ENCODE measurements at places on chromosomes 11 and 22.

- DNase-seq, result no peak
Measured at GRCh38 chr11:95487391-95487790, 256.4 kb upstream of the SESN3 start.

DNA sequence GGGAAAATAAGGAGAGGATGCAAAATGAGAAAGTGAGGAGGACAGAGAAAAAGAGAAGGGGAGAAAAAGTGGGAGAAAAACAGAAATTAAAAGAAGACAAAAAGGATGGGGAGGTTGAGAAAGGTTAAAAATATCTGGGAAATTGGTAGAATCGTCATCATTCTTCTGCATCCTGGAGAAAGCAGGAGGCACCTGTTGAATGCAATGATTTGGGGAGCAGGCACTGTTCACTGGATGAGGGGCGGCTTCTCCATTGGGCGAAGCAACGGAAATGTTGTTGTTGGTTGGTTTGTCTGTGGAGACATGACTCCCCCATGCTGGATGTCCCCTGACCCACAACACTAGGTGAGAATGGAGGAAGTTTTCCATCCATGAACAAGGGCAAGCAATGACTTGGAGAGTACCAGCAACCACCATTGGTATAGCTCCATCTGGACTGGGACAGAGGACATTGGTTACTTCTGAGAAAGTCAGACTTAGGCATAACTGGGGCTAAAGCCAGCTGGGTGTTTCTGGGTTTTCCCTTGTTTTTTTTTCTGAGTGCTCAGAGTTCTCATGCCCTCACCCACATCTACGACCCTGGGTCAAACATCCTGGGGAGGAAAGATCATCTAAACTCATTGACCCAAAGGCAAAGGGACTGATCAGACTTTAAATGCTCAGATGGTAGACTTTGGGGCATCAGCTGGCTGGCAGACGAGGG, 11.9 kb upstream of the CD44 start:
- DNase-seq, result no peak

GRCh38 chr22:30253205-30253852, 6.8 kb upstream of the LIF start:
- no peak for DNase-seq

DNA sequence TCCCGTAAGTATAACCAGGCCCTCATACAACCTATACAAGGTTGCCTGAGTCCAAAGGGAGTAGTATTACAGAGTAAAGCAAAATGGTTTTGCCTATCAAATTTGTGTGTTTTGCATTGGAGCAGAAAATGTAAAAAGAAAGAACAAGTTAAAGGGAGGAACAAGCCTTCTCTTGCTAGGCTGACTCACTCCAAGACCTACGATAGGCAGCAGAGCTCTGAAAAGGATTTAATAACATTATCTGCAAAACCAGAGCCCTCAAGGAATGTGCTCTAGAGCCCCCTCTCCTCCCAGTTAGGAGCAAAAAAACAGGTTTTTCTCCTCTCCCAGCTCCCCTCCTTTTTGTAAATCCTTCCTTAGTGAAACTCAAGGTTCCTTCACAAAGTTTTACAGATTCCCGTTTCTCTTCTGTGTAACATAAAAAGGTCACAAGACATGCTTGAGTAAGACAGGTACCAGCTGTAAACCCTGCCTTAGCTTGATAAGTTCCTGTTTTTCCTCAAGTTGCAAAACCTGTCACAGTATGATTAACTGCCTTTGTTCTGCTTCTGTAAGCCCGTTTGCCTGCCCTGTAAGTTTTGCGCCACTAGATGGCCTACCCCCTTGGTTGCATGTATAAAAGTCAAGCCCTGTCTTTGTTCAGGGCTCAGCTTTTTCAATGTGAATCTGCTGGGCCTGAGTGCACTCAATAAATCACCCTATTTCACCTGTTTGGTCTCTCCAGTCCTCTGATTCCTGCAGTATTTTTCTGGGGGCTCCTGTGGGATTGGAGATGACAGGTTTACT, 498.2 kb downstream of the KCNA4 start:
- DNase-seq, result no peak

- DNase-seq, result no peak
Measured at GRCh38 chr11:7197469-7197868, 54.2 kb upstream of the SYT9 start.

DNA sequence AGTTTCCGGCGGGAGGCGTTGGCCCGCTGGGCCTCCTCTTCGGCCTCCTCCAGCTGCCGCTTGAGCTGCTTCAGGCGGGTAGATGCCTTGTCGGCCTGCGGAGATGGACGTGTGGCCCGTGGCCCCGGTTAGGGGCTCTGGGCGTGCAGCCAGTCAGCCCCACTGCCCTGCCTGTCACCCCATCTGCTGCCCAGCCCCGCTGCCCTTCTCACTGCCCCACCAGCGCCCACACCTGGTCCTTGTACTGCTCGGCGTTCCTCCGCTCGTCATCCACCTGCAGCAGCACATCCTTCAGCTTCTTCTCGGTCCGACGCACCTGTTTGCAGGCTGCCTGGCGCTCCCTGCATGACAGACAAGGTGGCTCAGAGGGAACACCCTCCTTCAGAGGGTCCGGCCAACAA, 31.2 kb downstream of the APOL1 start:
- no peak for DNase-seq

DNA sequence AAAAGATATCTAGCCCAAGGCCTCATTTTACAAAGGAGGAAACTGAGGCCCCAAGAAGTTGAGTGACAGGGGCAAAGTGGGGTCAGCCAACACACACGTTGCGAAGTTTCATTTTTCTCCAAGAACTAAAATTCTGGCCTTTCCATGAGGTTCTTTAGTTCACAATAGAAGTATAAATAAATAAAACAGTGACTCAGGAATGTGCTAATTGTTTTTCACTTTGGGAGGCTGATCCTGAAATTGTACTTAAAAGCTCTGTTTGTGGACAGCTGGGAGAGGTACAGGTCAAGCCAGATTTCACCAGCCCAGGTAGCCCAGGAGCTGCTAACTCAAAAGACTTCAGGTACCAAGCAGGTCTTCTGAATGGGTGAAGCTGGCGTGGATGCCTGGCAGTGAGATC, 105.2 kb downstream of the TRAF6 start:
- DNase-seq, result no peak

DNA sequence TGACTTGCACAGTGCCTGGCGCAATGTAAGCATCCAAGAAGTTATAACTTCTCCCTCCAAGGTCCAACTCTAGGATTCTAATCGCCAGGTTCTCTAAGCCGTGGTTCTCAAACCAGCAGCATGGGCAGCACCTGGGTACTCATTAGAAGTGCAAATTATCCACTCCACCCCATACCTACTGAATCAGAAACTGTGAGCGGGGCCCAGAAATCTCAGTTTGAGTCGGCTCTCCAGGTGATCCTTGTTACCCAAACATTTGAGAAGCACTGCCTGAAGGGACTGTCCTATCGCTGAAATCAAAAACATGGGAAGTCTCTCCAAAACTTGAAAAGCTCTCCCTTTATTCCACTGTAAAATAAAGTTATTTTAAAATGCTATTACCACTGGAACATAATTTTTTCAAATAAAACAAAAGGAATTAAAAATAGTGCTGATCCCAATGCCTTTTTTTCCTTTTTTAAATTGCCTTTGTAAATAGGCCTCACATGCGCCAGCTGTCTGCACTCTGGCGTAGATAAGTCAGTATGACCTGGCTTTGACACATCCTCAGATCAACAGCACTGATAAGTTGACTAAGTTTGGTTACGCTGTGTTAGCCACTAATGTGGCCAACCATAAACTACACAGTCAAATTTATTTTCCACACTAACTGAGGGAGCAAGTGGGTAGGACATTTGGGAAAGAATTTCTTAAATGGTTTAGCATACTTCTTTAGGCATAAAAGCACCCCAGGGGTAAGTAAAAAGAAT, 8.4 kb upstream of the CTR9 start:
- peak; percentile 24 for DNase-seq

GRCh38 chr11:83720675-83721074, 434.5 kb upstream of the CCDC90B start:
- no peak for DNase-seq

- DNase-seq, result no peak
Measured at GRCh38 chr11:75301601-75302345, 49.7 kb downstream of the ARRB1 start.

- DNase-seq, result no peak
Measured at GRCh38 chr11:109864834-109865547, 228.2 kb upstream of the ZC3H12C start.

DNA sequence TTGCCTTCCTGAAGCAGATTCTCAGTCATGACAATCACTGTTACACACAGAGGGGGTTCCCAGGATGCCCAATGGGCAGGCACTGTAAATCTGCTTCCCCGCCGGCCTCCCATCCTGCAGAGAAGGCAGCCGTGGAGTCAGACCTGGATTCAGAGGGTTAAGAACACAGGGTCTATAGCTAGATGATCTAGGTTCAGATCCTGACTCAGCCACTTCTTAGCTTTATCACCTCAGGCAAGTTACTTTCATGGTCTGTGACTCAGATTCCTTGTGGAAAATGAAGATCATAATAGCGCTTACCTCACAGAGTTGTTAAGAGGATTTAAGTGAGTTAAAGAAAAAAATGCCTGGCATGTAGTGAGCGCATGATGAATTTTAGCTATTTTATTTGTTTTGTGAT, 95.9 kb downstream of the TIMP3 start:
- no peak for DNase-seq

DNA sequence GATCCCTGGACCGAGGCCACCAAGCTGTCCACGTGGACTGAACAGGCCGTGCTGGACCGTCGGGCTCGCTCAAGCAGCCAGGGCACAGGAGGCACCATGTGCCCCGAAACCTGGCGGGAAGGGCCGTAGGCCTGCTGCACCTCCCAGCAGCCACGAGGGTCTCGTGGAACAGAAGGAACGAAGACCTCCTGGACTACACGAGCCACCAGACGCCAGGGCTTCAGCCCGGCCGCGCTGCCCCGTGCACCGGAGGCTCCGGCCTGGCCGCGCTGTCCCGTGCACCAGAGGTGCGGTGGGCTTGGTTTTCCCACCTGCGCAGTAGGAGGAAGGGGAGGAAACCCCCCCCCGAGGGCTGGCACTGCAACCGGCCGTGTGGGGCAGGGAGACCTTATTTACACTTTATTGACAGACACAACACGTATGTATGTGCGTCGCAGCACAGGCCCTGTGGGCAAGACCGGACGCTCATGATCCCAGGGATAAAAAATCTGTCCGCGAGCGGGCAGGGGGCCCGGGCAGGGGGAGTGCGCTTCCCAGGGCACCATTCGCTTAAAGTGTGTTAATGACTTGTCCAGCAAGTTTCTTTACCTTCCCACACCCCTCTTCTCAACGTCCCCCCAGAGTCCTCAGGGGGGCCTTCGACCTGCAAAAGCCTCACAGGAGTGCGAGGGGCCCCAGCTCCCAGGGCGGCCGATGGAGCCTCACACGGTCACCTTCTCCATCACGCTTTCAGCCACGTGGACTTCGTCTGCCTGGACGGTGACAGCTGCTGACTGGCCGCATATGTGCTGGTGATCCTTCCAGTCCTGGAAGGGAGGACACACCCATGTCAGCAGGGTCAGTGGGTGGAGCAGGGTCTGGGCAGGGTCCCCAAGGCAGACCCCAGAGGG, 7.0 kb downstream of the DRD4 start:
- DNase-seq, result no peak

GRCh38 chr11:128621601-128622501, 34.5 kb upstream of the ETS1 start:
- DNase-seq, result no peak

GRCh38 chr11:122731500-122731913, 76.0 kb downstream of the UBASH3B start:
- no peak for DNase-seq

GRCh38 chr11:71580057-71581003, 2.3 kb downstream of the KRTAP5-11 start:
- DNase-seq, result peak; percentile 8

GRCh38 chr11:60950024-60950423, 2.0 kb downstream of the SLC15A3 start:
- no peak for DNase-seq

GRCh38 chr11:21723678-21724077, 469.2 kb upstream of the ANO5 start:
- DNase-seq, result no peak

DNA sequence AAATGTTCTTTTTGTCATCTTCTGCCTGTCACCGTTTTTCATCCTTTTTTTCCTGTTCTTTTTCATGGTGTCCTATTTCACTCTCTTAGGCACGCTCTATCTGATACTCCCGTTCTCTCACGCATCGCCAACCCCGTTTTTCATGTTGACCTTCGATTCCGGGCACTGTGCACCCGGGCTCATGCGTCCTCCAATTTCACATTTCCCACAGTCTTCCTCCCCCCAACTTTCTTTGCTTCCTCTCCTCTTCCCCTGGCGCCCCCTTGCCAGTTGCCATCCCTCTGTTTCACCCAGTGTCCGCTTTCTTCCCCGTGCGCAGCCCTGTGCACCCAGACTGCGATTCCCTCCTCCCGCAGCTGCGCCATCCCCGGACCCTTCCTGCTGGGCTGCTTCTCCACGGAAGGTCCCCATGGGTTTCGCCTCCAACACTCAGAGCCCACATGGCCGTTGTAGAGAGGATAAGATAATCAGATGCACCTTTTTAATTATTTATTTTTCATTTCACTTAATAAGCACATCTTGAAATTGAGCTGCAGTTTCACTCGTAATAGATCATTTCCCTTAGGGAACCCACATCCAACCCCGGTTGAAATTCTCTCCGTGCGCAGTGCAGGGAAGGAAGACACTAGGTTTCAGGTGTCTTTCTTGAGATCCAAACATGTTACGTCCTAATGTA, 791.1 kb downstream of the NTM start:
- DNase-seq, result no peak

- no peak for DNase-seq
Measured at GRCh38 chr11:94938095-94939055, 35.0 kb downstream of the CWC15 start.

DNA sequence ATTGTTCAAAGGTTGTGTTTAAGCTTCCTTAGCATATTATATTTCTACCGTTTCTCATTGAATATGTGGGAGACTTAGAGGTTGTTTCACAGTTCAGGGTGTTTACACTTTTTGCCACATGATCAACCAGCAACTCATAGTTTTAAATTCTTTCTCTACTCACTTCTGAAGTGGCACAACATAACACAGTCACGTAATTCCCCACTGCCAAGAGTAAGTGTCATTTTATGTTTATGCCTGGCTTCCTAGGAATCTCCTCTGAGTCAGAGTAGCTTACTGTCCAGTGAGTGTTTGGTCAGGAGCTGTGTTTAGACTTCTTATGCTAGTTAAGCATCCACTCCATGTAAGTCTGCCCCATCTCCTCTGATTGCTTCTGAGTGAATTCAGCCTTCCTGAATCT, 520.8 kb upstream of the KIRREL3 start:
- DNase-seq, result no peak

DNA sequence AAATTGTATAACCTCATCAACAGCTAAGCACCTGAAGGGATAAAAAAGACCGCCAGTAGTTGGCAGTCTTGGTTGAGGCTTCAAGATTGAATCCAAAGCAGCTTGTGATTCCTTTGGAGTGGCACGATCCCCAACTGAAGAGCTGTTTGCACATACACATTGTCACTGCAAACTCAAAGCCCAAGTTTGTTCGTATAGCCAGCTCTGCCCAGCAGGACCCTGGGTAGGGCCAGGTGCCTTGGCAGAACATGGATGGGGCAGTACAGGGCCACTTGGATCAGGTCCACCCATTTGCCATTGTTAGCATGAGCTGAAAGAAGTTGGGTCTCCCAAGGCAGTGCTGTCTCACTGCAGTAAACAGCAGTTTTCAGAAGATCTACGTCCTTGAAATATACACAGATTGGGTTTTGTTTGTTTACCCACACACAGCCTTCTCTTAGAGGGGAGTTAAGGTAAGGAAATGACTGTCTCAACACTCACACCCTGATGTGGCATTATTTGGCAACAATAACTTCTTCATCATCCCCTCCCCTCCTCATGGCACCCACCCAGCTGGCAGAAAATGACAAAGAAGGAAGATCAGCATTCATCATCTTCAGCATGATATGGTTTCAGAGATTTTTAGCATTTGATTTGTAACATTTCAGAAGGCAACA, 132.9 kb downstream of the COMMD9 start:
- DNase-seq, result no peak

GRCh38 chr11:96293109-96293508, 49.9 kb downstream of the MAML2 start:
- DNase-seq, result no peak

All from activated CD4-positive, alpha-beta T cell treated with anti-CD3 and anti-CD28 coated beads for 4 hours (primary cell).